ENCODE measurements at places on chromosomes 2 and 18.

- H3K4me3 ChIP-seq, result peak overlapping the region; percentile 64
- peak overlapping the region; percentile 77 for H3K27ac ChIP-seq
- H3K4me1 ChIP-seq, result peaks cover 58% of the 10 kb centered on the region
- DNase-seq, result no peak
Observed at GRCh38 chr2:239318790-239319661, 81.8 kb downstream of the HDAC4 start.

DNA sequence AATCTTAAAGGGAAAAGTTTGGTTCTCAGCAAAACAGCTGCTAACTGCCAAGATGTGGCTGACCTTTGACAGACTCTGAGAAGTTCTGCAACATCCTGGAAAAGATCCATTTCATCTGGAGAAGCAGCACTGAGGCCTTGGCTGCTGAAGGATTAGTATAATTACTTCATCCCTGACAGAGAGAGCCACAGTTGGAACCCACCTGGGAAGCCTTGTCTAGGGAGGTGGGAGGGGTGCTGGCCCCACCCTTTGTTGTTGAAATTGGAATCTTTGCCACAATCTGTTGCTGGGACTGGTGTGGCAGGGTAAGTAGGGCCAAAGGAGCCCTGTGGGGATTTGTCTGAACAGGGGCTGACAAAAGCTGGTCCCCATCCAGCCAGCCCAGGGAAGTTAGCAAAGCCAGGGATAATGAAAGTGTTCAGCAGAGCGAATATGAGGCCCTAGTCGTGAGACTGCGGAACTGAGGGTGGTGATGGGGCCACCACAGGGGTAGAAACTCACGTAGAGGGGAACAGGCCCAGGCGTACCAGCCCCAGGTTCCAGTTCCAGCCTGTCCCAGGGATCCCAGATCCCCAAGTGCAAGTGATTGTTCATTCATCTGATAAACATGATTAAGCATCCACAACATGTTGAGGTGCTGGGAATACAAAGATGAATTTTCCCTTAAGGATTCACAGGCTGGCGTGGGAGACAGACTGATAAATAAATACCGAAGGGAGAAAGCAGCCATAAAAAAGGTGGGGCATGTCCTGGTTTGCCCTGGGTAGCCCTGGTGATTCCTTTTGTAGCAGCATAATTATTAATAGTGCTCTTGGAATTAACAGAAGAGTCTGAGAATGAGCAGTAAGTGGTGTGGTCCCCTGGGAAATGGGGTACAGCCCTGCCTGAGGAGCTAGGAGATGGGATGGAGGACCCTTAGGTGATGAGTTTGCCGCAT, 60.0 kb downstream of the MYO1B start:
- DNase-seq, result no peak
- no peaks in the 10 kb centered on the region for H3K4me1 ChIP-seq
- no peak overlapping the region for H3K27ac ChIP-seq
- no peak overlapping the region for H3K4me3 ChIP-seq

- H3K27me3 ChIP-seq, result peaks cover 37% of the 10 kb centered on the region
- DNase-seq, result no peak
- H3K27ac ChIP-seq, result no peak overlapping the region
- no peaks in the 10 kb centered on the region for H3K4me1 ChIP-seq
- H3K4me3 ChIP-seq, result no peak overlapping the region
Observed at GRCh38 chr2:200223205-200223784, 83.2 kb upstream of the SPATS2L start.

GRCh38 chr2:227415538-227416424, 28.0 kb upstream of the SCYGR1 start:
- H3K4me1 ChIP-seq, result no peaks in the 10 kb centered on the region
- no peak overlapping the region for H3K4me3 ChIP-seq
- no peak for DNase-seq
- H3K27ac ChIP-seq, result no peak overlapping the region
- H3K27me3 ChIP-seq, result no peaks in the 10 kb centered on the region

- no peak for DNase-seq
- H3K4me3 ChIP-seq, result no peak overlapping the region
- no peaks in the 10 kb centered on the region for H3K36me3 ChIP-seq
- no peaks in the 10 kb centered on the region for H3K27me3 ChIP-seq
Observed at GRCh38 chr2:212494418-212495020, 44.1 kb downstream of the ERBB4 start.

- H3K27me3 ChIP-seq, result no peaks in the 10 kb centered on the region
- peaks cover 60% of the 10 kb centered on the region for H3K4me1 ChIP-seq
- peak overlapping the region; percentile 99 for H3K27ac ChIP-seq
- peaks cover 21% of the 10 kb centered on the region for H3K36me3 ChIP-seq
- peak; percentile 53 for DNase-seq
Observed at GRCh38 chr18:3061581-3062312, 48.8 kb upstream of the LPIN2 start.

GRCh38 chr18:66761166-66761565, 157.3 kb upstream of the CDH19 start:
- no peaks in the 10 kb centered on the region for H3K36me3 ChIP-seq
- H3K27me3 ChIP-seq, result no peaks in the 10 kb centered on the region
- H3K27ac ChIP-seq, result no peak overlapping the region
- H3K4me1 ChIP-seq, result no peaks in the 10 kb centered on the region

DNA sequence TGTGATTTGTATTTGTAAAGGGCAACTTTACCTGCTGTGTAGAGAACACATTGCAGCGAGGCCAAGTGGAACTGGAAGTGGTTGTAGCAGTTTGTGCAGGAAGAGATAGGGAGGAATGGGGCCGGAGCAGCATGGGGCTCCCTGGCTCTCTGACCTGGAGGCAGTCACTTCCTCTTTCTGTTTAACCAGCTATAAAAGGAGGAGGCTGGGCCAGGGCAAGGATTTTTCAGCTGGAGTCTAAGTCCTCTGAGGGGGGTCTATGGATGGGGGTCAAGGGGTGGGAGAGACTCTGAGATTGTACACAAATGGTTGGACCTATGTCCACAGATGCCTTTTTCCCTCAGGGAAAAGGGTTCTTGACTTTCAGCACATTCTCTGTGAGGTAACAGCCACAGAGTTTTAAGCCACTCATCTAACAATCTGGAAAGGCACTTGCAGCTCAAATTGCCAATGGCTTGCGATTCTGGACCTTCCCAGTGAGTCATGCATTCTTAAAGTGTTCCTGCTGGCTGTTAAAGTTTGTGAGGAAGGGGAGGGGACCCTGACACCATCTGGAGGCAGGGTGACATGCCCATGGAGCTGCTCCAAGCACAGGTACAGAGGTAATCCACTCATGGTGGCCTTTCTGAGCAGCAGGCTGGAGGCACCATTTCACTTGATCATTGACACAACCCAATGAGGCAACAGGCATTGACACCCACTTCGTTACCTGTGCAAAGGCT, 347.0 kb downstream of the CYRIA start:
- no peaks in the 10 kb centered on the region for H3K36me3 ChIP-seq
- DNase-seq, result no peak
- H3K4me3 ChIP-seq, result no peak overlapping the region
- H3K27ac ChIP-seq, result no peak overlapping the region
- no peaks in the 10 kb centered on the region for H3K4me1 ChIP-seq
- no peaks in the 10 kb centered on the region for H3K27me3 ChIP-seq

GRCh38 chr2:204715361-204715760, 170.1 kb downstream of the PARD3B start:
- DNase-seq, result no peak
- no peaks in the 10 kb centered on the region for H3K36me3 ChIP-seq
- no peaks in the 10 kb centered on the region for H3K4me1 ChIP-seq
- peaks cover 17% of the 10 kb centered on the region for H3K27me3 ChIP-seq

All from central memory CD8-positive, alpha-beta T cell (primary cell).